ENCODE measurements at places on chromosomes 16 and 17.

GRCh38 chr17:17737961-17738894 lies 57.0 kb downstream of the RAI1 start:
- DNase-seq: no peak

GRCh38 chr17:83101805-83102480 lies 22.5 kb downstream of the METRNL start:
- DNase-seq: no peak

DNA sequence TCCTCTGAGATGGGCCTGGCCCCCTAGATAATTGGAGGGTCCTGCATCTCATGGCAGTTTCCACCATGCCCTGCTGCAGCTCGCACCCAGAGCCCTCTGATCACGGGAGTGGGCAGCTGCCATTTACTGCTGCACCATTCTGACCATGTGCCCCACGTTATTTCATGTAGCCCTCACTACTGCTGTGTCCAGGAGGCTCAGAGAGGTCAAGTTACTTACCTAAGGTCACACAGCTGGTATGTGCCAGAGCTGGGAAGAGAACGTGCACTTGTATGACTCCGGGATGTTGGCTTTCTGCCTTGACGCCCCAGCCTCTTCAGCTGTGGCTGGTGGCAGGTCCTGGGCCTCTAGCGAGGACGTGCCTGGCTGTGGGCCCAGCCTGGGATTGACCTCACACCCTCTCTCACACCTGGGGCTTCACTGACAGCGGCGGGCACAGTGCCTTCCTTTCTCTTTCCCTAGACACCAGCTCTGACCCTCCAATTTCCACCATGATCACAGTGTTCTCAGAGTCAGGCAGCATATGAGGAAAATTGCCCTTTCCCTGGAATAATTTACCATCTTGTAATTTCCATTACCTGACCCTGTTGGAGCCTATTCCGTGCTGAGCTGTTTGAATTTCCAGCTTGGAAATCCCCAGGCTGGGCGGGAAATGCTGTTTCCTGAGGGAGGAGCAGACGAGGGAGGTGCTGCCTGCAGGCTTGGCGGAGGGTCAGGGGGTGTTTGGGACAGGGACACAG lies 18.5 kb upstream of the DOC2B start:
- no peak for DNase-seq

- no peak for DNase-seq
These were observed 4.2 kb upstream of the KLHL11 start for GRCh38 chr17:41869426-41869825.

DNA sequence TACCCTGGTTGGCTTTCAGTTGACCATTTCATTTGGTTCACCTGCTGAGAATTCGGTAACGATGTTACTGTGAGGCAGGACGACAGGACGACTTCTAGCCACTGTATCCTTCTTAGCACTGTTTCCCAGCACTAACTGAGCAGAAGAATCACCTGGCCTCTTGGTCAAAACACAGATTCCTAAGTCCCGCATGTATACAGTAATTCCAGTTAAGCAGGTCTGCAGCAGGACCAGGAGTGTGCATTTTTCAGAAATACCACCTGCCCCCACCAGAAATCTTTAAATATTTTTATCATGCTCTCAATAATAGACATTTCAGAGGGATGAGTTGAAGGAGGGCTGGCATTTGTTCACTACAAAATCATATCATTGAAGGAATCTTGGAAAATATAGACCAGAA lies 22.6 kb downstream of the RSL1D1 start:
- DNase-seq: no peak

DNA sequence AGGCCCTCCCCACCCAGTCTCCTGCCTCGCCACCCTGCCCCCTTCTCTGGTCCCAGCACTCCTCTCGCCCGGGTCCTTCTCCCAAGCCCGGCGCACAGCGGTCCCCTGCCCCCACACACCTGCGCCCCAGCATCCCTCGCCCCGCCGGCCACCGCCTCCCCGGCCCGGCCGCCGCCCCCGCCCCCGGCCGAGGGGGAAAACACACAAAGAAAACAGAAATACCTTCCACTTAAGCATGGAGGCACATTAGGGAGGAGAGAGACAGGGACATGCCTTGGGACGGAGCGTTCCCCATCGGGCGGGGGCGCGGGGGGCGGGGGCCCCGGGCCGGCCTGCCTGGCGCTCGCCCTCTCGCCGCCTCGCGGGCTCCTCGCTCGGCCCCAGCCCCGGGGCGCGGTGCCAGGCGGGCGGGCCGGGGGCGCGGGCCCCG lies 326 bp downstream of the SRCIN1 start:
- no peak for DNase-seq

DNA sequence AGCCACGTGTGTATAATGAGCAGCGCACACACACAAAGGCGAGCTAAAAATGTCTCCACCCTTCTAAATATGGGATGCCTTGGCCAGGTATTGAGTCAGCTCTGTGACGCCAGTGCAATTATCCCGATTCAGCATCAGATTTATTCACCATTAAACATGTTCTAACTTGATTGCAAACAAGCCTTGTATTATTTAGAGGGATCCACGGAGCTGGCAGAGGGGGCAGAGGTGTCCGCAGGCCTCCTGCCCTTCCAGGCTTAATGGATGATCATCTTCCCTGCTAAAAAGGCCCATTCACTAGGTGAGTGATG lies 591.7 kb downstream of the MAF start:
- DNase-seq: no peak

DNA sequence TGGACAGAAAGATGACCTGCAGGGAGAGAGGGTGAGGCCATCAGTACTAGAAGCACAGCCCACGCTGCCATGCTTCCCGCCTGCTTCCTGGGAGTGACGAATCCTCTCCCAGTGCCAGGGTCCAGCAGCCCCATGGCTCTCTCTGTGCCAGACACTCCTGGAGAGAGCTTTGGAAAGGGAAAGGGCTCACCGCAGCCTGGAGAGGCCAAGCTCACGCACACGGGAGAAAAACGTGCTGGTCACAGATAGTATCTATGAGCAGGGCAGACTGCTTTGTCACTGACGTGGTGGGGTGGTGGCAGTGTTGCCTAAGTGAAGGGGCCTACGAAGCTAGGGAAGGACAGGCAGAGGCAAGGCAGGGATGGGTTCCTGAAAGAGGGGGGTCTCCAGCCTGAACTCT lies 5.4 kb downstream of the WBP2 start:
- DNase-seq: no peak

GRCh38 chr17:4316648-4317047 lies 49.8 kb downstream of the UBE2G1 start:
- no peak for DNase-seq

DNA sequence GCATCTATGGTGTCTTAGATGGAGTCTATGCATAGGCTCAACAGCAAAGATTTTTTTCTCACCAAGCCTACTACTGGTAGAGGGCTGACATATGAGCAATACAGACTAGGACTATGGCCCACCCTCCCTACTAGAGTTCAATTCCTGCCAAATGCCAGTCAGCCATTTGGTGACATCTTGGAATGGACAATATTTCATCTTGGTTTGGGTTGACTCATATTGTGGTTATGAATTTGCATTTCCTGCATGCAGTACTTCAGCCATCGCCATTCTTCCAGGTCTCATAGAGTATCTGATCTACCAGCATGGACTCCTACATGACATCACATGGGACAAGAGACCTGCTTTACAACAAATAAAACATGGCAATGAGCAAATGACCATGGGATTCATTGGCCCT lies 778.1 kb upstream of the SOX9 start:
- DNase-seq: no peak

GRCh38 chr16:53707671-53708070 lies 3.7 kb downstream of the FTO start:
- no peak for DNase-seq

DNA sequence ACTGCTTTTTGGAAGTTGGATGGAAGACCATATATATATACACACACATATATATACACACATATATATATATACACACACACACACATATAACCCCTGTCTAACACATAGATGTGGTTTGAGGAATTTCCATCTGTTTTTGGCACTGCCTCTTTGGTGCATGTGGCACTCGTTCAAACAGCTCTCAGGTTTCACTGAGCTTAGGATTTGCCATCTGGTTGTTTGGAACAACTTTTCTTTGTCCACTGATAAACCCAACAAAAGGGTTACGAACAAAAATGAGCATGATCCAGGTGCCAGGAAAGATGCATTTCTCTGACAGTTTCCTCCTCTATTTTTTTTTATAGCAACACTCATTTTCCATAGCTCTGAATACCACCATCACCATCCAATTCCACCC lies 14.6 kb upstream of the KCNJ16 start:
- DNase-seq: no peak
